ENCODE measurements at places on chromosomes 11 and 22. TPM values are rescaled to one million over a fixed set of nuclear protein-coding genes. Genes with fewer than 3 reads are reported as not detected.

DNA sequence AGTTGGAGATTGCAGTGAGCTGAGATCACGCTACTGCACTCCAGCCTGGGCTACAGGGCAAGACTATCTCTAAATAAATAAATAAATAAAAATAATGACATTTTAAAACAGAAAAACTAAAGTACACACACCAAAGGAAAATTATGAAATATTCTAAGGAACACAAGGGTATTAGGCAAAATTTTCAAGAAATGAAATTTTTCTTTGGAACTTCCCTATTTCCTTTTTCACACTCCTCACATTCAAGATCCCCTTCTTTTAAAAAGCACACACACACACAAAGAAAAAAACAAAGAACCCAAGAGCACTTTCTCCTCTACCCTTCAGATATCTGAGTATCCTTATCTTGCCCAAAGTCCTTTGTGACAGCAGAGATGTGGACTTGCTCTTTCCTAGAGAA lies 92.8 kb downstream of the CCDC73 start:
- DNase-seq = no peak
- H3K4me1 ChIP-seq = no peaks in the 10 kb centered on the region
- peaks cover 12% of the 10 kb centered on the region for H3K27me3 ChIP-seq

- H3K4me1 ChIP-seq = no peaks in the 10 kb centered on the region
- no peak overlapping the region for H3K4me3 ChIP-seq
- DNase-seq = no peak
- no peaks in the 10 kb centered on the region for H3K36me3 ChIP-seq
Measured at GRCh38 chr11:122226810-122227379, 110.9 kb upstream of the BLID start.

- no peak for DNase-seq
- no peak overlapping the region for H3K27ac ChIP-seq
- H3K4me3 ChIP-seq = no peak overlapping the region
Measured at GRCh38 chr11:10591741-10592140, 23.3 kb upstream of the LYVE1 start.

GRCh38 chr11:20059587-20060021 lies 100.7 kb downstream of the DBX1 start:
- H3K4me1 ChIP-seq = no peaks in the 10 kb centered on the region
- H3K36me3 ChIP-seq = no peaks in the 10 kb centered on the region
- no peaks in the 10 kb centered on the region for H3K27me3 ChIP-seq
- H3K27ac ChIP-seq = no peak overlapping the region
- H3K4me3 ChIP-seq = no peak overlapping the region

GRCh38 chr22:17580441-17581031 lies 17.2 kb downstream of the SLC25A18 start:
- no peak overlapping the region for H3K27ac ChIP-seq
- H3K4me1 ChIP-seq = no peaks in the 10 kb centered on the region
- no peaks in the 10 kb centered on the region for H3K36me3 ChIP-seq

DMC1 gene
- 16.3 TPM for total RNA-seq

MS4A12 gene
- not detected for total RNA-seq

TENM4 gene
- total RNA-seq = not detected

CHKB gene
- total RNA-seq = 79.7 TPM

Measured in activated CD4-positive, alpha-beta T cell treated with anti-CD3 and anti-CD28 coated beads for 36 hours (primary cell).